Fibroblast of skin of left biceps (primary cell): ENCODE measurements at places on chromosomes 7 and 10.

GRCh38 chr10:79984851-79985250 is 35.9 kb upstream of the SFTPD start:
- DNase-seq = no peak

DNA sequence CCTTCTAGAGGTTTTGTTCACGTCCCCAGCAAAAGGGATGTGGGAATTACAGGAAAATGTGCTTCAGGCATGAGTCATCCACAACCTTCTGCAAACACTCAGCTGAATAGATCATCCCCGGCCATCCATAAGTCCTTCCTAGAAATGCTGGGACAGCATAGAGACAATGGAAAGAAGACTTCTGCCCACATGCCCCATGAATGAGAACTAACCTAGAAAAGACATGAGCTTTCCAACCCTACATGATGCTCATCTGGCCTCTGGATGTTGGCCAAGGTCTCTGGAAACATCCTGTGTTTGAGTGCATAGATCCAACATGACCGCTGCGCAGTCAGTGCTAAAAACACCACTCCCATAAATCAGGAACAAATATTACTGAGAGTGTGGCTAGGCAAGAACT is 277.5 kb downstream of the PLXNA4 start:
- DNase-seq = peak; percentile 47

DNA sequence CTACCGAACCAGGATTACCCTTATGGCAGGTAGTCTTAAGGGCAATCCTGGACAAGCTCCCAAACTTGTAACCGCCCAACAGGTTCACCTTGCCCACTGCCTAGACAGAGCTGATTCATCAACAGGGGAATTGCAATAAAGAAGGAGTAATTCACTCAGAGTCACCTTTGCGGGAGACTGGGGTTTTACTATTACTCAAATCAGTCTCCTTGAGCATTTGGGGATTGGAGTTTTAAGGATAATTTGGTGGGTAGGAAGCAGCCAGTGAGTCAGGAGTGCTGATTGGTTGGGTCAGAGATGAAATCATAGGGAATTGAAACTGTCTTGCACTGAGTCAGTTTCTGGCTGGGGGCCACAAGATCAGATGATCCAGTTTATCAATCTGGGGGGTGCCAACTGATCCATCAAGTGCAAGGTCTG is 25.3 kb downstream of the HK1 start:
- DNase-seq = no peak

DNA sequence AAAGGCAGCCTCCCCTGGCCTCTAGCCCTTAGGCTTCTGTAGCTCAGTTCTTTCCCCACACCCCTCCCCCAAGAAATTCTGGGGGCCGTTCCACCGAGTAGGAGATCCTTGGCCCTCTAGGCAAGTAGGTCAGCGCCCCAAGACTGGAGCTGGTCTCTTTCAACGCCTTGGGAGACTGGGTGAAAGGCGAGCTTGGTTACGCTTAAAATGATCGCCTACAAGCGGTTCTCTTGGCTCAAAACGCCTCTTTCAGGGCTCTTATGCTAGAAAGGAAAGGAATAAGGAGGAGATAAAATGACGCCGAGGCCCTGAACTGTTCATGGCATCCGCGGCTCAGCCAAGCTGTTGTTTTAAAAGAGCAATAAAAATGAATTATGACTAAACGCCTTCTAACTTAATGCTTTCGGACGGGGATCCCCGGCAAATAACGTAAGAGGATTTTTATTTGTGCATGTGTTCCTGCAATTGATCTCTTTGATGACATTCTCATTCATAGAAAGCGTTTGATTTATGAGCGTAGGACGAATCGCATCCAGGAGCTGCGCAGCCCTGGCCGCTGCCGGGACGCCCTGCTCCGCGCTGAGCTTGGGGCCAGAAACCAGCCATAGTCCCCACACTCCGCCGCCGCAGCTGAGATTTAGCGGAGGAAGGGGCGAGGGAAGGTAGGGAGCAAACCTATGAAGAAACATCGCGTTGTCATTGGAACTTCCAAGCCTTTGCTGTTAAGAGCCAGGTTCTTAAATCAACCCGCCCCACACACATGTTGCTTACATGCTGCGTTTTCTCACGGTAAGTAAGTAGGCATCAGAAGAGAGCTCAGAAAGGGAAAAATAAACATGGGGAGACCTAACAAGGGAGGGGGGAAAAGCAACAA is 3.0 kb upstream of the HOXA1 start:
- peak; percentile 21 for DNase-seq

- DNase-seq = no peak
Observed at GRCh38 chr7:77825131-77825530, 26.6 kb downstream of the PHTF2 start.

GRCh38 chr10:122162671-122163173 is 108.4 kb upstream of the BTBD16 start:
- DNase-seq = no peak

- DNase-seq = peak; percentile 73
Observed at GRCh38 chr7:47763063-47763974, 181.4 kb upstream of the TNS3 start.

DNA sequence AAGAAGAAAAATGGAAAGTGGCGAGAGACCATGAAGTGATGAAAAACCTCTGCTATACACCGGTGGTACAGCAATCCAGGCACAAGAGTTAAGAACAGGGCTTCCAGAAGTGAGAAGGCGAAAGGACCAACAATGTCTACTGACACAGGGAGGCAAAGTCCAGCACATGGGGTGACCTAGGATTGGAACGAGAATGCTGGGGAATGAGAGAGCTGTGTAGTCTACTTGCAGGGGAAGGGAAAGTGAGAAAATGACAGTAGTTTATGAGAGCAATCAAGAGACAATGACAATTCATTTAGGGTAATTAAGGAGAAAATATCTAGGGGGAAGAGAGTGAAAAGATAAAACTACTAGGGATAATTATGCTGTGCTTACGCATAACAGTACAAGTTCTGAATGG is 169.2 kb downstream of the SLC25A13 start:
- no peak for DNase-seq
